ENCODE measurements at places on chromosomes 11 and 22.

DNA sequence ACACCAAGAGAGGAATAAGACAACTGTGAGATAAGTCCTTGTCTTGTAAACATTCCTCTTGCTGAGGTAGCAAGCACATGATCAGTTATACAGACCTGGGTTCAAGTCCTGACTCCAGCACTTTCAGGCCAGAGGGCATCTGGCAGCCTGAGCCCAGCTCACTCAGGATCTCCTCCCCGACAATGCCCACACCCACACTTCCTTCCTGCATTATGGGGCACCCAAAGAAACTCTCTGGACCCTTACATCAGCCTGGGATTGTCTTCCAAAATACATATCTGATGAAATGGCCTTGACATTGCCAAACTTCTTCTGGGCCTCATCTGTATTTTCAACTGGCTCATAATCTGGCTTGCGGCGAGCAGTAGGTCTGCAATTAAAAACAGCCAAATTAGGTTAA, 48.6 kb downstream of the ARFGAP3 start:
- no peak for DNase-seq

GRCh38 chr11:21321072-21321471, 651.7 kb downstream of the NELL1 start:
- no peak for DNase-seq

- DNase-seq: peak; percentile 43
These were observed 8.2 kb upstream of the SYT8 start for GRCh38 chr11:1826552-1827094.

- DNase-seq: no peak
These were observed 16.8 kb downstream of the PPIL2 start for GRCh38 chr22:21682385-21683175.

DNA sequence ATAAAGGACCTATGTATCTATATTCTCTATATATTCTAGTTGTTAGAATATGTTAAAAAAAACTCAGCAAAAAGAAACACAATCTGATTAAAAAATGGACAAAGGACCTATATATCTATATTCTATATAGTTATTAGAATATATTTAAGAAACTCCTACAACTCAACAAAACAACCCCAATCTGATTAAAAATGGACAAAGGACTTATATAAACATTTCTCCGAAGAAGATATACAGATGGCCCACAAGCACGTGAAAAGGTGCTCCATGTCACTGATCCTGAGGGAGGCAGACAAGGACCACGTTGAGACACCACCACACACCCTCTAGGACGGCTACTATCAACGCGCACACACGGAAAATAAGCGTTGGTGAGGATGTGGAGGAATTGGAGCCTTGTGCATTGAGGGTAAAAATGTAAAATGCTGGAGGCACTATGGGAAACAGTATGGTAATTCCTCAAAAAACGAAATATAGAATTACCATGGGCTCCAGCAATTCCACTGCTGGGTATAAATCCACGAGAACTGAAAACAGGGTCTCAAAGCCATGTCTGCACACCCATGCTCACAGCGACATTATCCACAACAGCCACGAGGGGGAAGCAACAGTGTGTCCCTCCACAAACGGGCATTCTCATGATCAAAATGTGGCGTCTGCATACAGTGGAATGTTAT, 22.7 kb downstream of the YPEL1 start:
- DNase-seq: peak; percentile 18

GRCh38 chr11:79046366-79046765, 394.5 kb downstream of the TENM4 start:
- DNase-seq: no peak

- DNase-seq: peak; percentile 32
These were observed 17.5 kb upstream of the MYH9 start for GRCh38 chr22:36405221-36405661.

DNA sequence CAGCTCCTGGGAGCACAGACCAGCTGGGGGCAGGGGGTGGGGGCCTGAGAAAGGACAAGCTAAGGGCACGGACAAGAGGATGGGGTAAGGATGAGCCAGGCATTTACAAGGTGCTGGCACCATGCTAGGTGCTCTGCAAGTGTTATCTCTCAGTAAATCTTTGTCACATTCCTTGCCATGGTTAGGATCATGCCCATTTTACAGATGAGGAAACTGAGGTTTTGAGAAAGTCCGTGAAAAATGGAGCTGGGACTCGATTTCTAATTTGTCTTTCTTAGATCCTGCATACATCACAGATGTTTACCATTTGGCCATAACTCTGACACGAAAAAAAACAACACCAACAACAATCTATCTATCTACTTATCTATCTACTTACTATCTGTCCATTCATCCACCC, 429.7 kb downstream of the MIAT start:
- no peak for DNase-seq

DNA sequence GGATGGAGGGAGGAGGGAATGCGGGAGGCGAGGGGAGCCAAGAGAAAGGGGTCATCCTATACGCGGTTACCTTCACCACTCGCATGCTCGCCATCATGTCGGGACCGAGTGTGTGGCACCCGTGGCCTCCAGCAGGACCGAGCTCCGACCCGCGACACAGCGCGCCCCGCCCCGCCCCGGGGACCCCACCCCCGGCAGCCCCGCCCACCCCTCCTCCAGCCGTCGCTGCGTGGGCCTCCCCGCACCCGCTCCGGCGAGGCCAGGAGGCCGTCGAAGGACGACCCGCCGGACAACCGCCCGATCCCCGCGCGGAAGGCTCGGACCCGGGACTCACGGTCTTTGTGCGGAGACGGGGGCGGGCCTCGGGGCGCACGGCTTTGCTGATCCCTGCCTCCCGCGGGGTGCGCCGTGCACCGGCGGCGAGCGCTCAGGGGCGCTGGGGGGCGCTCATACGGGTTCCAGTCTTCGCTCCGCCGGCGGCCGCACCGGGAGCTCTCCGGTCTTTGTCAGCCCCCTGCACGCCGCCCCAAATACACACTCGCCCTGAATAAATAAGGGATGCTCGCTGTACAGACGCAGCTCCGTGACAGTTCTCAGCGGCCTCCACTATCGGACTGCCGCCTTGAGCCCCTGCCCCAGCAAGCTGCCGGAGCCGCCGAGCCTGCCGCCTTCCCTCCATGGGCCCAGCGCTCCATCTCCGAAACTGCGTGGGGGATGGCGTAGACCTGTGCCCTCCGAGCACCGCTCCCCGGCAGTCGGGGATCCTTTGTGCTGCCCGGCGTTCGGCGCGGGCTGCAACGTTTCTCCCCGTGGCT, at the start of gene UBE2L6:
TSS of gene UBE2L6 (minus strand) at position 158 of the 815 bp plus-strand sequence. CDS start at position 97, 61 bp downstream.
- peak; percentile 90 for DNase-seq

DNA sequence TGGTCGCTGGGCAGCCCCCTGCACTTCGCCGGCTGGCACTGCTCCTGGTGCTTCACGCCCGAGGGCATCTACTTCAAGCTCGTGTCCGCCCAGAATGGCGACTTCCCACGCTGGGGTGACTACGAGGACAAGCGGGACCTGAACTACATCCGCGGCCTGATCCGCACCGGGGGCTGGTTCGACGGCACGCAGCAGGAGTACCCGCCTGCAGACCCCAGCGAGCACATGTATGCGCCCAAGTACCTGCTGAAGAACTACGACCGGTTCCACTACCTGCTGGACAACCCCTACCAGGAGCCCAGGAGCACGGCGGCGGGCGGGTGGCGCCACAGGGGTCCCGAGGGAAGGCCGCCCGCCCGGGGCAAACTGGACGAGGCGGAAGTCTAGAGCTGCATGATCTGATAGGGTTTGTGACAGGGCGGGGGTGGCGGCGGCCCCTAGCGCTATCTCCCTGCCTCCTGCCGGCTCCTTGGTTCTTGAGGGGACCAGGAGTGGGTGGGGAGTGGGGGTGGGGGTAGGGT, 13.5 kb upstream of the MIEF1 start:
- no peak for DNase-seq

- no peak for DNase-seq
These were observed 91.9 kb downstream of the WT1 start for GRCh38 chr11:32343325-32344008.

GRCh38 chr11:118151431-118151830, 1.2 kb downstream of the SCN4B start:
- no peak for DNase-seq

DNA sequence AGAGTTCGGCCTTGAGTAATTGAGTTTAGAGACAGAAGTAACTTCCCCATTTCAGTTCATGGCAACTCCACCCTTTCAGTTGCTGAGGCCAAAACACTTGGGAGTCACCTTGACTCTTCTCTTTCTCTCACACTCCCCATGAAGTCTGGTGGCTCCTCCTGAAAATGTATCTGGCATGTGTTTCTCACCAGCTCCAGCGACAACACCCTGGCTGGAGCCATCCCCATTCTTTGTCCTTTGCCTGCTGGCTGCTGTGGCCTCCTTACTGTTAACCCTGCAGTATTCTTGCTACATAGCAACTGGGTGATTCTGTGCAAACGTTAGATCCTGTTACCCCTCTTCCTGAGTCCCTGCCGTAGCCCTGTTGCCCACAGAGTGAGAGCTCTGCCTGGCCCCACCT, 23.8 kb downstream of the SLC6A5 start:
- DNase-seq: peak; percentile 47

DNA sequence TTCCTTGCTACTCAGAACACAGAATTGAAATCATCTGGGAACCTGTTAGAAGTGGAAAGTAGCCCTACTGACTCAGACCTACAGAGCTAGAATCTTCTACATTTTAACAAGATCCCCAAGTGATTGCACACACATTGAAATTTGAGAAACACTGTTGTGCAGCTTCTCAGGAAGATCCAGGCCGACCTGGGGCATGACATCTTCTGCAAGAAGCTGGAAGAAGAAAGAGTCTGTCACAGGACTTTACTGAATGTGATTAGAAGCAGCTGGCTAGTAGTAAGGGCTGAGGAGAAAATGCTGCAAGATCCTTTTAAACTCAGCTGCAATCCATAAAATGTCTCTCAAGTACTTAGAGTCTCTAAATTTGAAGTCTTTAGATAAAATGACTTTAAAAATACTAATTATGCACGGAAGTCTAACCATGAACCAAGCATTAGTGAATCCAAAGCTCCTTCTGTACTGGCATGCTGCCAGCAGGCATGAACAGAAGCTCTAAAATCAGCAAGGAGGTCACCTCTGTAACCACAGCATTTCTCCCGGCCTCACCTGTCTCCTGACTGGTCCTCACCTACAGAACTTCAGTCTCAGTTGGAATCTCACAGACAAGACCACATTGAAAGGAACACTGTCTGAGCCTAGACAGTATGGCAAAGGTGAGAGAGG, 85.0 kb downstream of the SERGEF start:
- DNase-seq: peak; percentile 7

DNA sequence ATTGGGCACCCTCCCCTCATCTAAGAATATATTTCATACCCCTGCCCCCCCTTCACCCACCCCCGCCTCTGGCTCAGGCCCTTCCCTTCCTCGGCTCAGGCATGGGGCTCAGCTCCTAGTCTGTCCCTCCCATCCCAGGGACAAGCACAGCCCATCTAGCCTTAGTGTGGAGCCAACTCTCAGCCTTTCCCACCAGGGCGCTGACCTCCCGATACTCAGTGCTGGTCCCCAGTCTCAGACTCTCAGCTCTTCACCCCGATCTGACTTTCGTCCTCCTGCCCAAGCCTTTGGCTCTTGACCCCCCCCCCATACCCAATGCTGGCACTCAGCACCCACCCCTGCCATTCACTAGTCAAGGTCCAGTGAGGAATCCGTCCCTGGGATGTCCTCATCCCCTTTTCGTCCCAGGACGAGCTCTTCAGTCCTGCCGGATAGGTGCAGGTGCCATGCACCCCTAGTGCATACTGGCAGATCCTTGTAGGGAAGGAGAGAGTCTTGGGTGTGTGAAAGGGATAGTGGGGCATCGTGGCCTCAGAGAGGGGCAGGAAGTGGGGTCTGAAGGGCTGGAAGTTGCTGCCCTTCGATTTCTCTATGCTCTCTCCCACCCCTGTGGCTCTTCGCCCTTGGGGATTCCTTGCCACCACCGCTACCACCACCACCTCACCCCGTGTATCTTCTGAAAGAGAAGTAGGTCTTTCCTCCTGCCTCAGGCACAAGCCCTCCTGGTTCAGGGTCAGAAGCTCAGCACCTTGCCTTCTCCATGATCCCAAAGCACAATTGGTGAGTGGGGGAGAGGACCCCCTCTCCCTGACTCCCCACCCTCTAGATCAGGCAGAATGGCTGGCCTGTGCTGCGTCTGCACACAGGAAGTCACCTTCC, 2.4 kb downstream of the TPBGL start:
- no peak for DNase-seq

GRCh38 chr11:114478001-114478410, 38.7 kb downstream of the REXO2 start:
- no peak for DNase-seq

DNA sequence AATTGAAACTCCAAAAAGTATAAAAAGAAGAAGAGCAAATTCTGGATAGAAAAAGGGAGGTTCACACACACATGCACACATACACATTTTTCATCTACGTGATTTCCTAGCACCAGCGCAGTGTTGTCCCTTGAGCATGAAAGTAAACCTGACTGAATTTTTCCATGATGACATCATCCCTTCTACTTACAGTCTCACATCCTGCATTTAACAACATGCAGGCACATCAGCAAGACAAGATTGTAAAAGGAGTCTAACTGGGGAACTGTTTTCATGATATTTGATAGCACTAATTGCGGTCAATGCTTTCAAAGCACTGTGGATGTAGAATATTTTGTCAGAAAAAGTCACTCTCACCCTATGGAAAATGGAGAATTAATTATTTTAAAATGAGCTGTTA, 36.6 kb downstream of the GAS2 start:
- DNase-seq: no peak

- DNase-seq: no peak
These were observed 2.1 kb downstream of the OR8D1 start for GRCh38 chr11:124311670-124312069.

GRCh38 chr11:102981324-102981910, 25.9 kb upstream of the MMP13 start:
- DNase-seq: no peak

DNA sequence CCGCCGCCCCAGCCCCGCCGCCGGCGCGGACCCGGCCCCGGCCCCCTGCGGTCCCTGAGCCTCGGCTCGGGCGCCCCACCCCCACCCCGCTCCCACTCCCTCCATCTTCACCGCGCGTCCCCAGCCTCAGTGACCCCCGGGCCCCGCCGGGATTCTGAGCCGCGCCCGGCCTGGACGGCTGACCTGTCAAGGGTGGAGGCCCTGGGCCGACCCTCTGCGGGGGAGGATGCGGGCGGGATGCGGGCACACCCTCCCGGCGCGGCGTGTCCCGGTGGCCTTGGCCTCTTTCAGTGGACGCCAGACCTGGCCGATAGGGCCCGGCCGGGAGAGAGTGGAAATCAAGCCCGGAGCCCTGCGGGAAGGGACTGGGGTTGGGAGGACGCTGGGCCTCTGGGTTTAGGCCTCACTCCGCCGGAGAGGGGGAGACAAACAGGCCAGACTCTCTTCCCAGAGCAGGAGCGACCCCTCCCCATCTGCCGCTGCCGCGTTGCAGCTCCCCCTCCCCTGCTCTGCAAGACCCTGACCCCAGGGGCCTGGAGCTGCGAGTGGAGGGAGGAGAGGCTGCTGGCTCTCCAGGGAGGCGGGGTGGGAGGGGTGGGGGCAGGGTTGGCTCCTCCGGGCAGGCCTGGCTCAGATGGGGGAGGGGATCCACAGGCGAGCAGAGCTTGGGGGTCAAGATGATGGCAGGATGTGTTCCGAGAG, 525 bp downstream of the MAPK8IP2 start:
- no peak for DNase-seq

GRCh38 chr22:41697126-41697775, 2.1 kb upstream of the MEI1 start:
- DNase-seq: peak; percentile 88

- no peak for DNase-seq
These were observed 139.1 kb downstream of the DBX1 start for GRCh38 chr11:20021212-20021611.
